ENCODE measurements at places on chromosomes 5 and 9.

GRCh38 chr9:69593756-69594155, 78.4 kb downstream of the APBA1 start:
- no peak for DNase-seq

DNA sequence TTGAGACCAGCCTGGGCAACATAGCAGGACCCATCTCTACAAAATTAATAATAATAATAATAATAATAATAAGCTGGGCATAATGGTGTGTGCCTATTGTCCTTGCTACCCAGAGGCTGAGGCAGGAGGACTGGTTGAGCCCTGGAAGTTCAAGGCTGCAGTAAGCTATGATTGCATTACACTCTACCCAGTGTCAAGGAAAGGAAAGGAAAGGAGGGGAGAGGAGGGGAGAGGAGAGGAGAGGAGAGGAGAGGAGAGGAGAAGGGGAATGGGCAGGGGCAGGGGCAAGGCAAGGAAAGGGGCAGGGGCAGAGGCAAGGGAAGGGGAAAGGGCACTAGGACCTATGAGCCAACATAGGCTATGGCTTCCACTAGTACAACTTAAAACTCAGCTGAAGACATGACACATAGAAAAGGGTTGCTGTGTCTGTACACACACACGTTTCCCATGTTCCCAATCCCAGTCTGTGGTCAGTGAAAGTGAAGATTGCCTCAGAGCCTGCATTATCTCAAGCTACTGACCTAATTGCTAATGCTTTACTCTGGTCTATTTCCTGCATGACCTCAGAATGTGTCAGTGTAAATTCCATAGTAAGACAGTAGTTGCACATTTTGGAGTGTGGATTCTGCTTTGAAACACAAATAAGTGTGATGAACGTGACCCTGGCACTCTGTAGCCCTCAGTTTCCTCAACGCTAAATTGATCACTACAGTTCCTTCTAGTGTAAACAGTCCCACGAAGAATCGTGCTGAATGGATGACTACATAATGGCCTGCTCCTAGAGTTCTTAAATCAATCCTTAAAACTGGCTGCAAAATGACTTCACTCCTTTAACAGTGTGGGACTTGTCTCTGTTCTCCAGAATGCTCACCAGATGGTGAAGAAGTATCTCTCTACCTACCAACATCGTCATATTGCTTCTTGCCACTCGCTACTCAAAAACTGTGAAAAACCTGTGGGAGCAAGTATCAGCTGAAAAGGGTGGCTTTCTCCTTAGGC, 497.0 kb downstream of the RAB3C start:
- no peak for DNase-seq

- DNase-seq = peak; percentile 81
Measured at GRCh38 chr5:53481887-53482716, 1.7 kb downstream of the FST start.

GRCh38 chr5:168364750-168365550, 73.5 kb downstream of the WWC1 start:
- no peak for DNase-seq

DNA sequence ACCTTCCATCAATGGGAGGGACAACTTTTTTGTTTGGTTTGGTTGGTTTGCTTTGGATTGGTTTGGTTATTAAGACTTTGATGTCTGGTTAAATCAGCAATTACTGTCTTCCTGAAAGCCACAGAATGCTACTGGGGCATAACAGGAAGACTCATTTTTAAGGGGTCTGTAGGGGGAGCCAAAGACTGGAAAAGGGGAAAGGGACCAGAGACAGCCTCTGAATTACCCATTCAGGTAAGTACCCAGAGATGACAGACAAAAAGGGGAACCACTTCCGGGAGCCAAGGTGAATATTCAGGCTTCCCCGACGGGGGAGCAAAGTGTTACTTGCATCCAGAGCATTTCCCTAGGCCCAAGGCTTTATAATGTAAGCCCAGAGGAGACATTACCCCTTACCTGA, 4.6 kb upstream of the FEM1C start:
- DNase-seq = peak; percentile 15

GRCh38 chr9:105296445-105296844, 52.0 kb downstream of the SLC44A1 start:
- no peak for DNase-seq

- DNase-seq = no peak
Measured at GRCh38 chr9:113808391-113809358, 67.4 kb upstream of the ZNF618 start.
